ENCODE measurements at places on chromosomes 5 and 9.

DNA sequence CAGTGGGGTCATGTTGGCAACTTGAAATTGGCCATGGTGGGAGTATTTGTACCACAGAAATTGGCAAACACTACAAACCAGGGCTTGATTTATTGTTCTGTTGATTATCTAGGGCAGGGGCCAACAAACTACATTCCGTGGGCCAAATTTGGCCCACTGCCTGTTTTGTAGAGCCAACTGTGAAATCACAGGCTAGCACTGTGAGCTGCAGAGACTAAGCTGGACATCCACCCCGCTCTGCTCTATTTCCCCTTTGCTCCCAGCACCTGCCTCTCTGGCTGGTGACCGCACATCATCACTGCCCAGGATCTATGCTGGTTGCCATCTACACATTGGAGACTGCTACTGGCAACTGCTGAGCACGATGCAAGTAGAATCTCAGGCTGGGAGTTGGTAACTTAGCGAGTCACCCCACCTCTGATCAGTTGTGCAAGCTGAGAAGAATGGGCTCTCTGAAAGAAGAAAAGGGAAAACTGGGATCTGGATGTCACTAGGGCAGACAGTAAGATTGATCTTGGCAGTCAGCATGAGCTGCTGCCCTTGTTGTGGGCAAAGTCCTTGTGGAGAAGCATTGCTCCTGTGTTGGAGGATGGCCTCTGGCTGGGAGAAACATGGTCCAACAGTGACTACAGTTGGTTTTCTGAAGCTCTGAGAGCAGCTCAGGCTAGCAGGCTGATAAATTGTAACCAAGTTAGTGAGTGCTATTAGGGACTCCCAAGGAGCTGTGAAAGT, 144.7 kb upstream of the RAD23B start:
- peak; percentile 86 for DNase-seq

- DNase-seq = no peak
Observed at GRCh38 chr9:32665101-32665500, 29.6 kb upstream of the TAF1L start.

DNA sequence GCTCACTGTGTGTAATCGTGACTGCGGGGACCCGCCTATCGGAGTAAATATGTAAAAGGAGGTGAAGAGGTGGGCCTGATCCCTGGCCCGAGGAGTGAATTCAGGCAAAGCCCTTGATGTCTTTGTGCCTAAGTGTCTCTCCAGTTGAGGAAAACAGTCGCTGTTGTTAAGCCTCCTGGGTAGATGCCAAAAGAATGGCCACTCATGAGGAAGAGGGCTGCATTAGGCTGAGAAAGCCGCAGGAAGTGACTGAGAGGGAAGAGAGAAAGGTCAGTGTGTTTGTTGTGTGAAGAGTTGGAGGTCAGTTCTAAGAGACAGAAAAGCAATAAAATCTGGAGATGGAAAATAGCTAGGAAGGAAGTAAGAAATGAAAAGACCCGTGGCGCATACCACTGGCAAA, 35.8 kb upstream of the PIP5K1B start:
- DNase-seq = no peak

GRCh38 chr9:108001237-108001636, 511.7 kb upstream of the KLF4 start:
- DNase-seq = no peak

- no peak for DNase-seq
Observed at GRCh38 chr9:106085479-106085878, 391.1 kb downstream of the TMEM38B start.

DNA sequence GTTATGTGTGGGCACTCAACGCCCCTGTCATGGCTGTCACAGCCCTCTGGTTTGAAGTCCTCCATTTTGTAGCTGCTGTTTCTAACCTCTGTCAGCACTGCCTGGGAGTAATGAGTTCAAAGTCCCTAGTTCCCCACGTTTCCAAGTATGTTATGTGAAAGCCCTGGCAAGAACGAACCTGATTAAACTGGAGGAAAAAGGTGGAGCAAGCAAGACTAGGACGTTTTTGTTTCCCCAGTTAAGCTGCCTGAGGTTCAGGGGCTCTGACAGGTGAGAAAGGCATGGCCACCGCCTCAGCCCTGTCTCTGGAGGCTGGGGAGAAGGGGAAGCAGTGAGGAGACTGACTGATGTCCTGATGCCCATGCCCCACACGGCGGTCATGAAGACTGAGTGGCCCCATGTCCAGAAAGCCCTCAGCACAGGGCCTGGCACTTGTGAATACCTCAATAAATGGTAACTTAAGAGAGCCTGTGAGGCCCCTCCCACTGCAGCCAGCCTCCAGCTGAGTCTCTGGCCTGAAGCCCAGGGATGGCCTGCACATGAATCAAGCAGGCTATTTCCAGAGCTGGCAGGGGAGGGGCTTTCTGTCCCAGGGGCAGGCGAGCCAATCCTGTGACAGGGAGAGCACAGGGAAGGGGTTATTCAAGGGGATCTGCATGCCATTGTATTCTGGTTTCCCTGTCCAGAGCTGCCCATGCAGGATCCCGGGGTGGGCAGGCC, 61.8 kb downstream of the PFDN1 start:
- peak; percentile 87 for DNase-seq

DNA sequence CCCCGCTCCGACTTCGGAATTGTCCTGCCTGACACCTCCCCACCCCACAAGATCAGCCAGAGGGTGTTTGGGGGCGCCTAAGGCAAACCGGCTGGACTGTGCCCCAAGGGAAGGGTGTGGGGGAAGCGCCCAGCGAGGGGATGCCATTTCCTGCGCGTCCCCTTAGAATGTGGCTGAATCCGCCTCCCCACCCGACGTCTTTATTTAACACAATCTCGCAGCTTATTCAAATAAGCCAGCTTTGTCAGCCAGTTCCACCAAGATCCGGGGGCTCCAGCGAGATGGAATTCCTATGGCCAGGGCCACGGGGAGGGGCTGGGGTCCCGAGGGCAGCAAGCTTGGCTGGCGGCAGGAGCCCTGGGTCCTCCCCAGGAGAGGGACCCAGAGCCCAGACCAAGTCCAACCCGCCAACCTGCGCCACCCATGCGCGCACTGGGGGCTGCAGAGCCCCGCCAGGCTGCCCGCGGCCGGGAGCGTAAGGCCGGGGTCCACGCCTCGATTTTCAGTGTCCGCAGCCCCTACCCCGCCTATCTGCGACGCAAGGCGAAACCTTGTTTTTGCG, 7.4 kb downstream of the IRX4 start:
- no peak for DNase-seq
